ENCODE measurements at places on chromosomes 6 and 20. TPM values are rescaled to one million over a fixed set of nuclear protein-coding genes. Genes with fewer than 3 reads are reported as not detected.

DNA sequence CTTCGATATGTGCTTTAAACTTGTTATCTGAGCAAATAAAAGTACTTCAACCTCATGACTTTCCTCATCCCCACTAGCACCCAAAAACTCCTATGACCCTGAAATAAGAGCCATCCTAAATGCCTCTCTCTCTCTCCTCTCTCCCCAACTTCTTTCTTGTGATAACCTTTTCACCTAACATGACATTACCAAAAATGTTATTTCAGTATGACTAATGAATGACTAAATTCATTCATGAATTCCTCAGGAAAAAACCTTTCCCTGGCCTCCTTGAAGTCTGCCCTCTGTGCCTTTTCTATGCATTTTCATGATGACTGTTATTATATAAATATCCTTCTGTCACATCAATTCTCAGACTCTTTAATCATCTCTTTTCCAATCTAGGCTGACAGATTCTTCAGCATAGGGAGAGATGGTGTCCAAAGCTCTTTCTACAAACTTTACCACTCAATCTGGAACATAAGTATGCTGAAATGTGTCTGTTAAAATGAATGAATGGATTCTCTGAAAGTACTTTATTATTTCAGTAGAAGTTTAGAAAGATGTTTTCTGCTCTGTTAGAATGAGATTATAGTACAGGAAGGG, 114.3 kb upstream of the GGTLC1 start:
- H3K27me3 ChIP-seq = no peaks in the 10 kb centered on the region
- H3K4me3 ChIP-seq = peak overlapping the region; percentile 30
- H3K4me1 ChIP-seq = peaks cover 34% of the 10 kb centered on the region
- H3K36me3 ChIP-seq = no peaks in the 10 kb centered on the region
- H3K27ac ChIP-seq = peak overlapping the region; percentile 14

DNA sequence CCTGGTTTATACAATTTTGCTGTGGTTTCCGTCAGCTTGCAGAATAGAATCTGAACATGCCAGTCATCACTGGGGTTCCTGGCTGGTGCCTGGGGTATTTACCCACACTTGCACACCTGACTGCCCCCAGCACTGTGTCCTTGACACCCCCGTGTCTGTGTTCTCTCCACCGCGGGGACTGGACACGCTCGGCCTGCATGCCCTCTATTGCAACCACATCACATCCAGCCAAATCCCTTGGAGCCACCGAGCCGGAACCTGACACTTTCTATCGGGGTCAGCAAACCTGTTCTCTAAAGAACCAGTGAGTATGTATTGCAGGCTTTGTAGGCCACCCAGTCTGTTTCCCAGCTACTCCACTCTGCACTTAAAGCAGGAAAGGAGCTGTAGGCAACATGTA, 527.5 kb downstream of the PRKN start:
- no peak overlapping the region for H3K4me3 ChIP-seq
- no peaks in the 10 kb centered on the region for H3K36me3 ChIP-seq
- H3K27ac ChIP-seq = no peak overlapping the region
- no peak for DNase-seq
- H3K4me1 ChIP-seq = no peaks in the 10 kb centered on the region

DNA sequence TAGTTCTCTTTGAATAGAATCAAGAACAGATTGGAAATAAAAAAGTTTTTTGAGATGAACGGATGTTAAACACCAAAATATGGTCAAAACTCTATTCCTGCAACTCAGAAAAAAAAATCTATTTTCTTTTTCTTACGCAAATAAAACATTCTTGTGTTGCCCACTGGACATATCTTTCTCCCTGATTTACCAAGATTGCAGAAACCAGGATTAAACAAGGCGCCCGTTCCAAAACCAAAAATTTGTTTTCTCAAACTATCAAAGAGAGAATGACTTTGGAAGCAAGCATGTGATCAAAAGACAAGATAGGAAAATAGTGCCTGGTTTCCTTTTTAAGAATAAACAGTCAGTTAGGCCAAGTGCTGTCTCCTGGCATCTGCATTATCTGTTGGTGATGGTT, 273.1 kb downstream of the CLIC5 start:
- H3K27ac ChIP-seq = peak overlapping the region; percentile 74
- no peak for DNase-seq
- peaks cover 20% of the 10 kb centered on the region for H3K4me1 ChIP-seq
- peaks cover 3% of the 10 kb centered on the region for H3K36me3 ChIP-seq

DNA sequence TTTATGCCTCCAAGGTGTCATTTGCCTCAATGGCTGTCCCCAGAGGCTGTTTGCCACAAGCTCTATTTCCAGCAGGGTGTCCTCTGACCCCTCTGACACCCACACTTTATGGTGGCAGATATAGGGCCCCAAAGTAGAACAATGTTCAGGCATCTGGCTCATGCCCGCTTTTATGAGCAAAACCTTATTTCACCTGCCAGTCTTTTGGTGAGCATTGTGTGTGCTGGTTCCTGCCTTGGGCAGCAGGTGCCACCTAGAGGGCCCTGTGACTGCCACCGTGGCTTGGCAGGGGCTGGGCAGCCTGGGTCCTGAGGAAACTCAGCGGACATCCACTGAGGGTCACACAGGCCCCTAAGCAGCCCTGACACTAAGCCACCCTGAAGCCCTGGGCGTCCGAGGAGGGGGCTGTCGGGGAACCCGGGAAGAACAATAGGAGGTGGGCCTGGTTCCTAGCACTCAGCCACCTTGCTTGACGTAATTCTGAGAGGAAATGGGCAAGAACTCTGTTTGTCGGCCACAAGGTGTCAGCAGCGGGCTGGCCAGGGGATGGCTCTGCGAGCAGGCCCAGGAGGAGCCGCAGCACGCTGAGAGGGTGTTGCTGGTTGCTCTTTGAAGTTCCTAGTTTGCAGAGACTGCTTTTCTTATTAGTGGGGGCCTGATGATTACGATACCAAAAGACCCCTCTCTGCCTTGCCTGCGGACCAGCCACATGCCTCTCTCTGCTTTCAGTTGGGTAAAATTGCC, 148.9 kb downstream of the SCML4 start:
- H3K4me1 ChIP-seq = peaks cover 15% of the 10 kb centered on the region
- no peak overlapping the region for H3K4me3 ChIP-seq
- DNase-seq = peak; percentile 88
- no peaks in the 10 kb centered on the region for H3K27me3 ChIP-seq
- no peaks in the 10 kb centered on the region for H3K36me3 ChIP-seq

GRCh38 chr6:146948790-146949342, 255.4 kb upstream of the STXBP5 start:
- no peak overlapping the region for H3K4me3 ChIP-seq
- no peak overlapping the region for H3K27ac ChIP-seq
- no peaks in the 10 kb centered on the region for H3K27me3 ChIP-seq
- peaks cover 11% of the 10 kb centered on the region for H3K4me1 ChIP-seq
- no peak for DNase-seq

DNA sequence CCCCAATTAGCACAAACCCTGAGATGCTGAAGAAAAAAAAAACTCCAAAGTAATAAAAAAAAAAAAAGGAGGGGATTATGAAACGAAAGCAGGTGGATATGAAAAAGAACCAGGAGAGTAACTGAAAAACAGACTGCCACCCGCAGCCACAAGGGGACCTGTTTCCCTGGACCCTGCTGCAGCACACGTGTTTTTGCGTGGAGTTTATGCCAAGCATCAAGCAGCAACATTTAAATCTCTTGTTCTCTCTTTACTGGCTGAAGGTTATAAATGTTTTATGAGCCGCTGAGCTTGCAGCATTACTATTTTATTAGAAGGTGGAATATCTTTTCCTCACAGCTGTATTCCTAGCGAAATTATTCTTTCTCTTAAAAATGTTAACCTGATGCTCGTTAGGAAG, 131.6 kb upstream of the OLIG3 start:
- H3K4me3 ChIP-seq = no peak overlapping the region
- H3K27me3 ChIP-seq = peaks cover 23% of the 10 kb centered on the region
- no peak overlapping the region for H3K27ac ChIP-seq

The METTL24 gene
- total RNA-seq = not detected

The MOXD1 gene
- not detected for total RNA-seq

DNA sequence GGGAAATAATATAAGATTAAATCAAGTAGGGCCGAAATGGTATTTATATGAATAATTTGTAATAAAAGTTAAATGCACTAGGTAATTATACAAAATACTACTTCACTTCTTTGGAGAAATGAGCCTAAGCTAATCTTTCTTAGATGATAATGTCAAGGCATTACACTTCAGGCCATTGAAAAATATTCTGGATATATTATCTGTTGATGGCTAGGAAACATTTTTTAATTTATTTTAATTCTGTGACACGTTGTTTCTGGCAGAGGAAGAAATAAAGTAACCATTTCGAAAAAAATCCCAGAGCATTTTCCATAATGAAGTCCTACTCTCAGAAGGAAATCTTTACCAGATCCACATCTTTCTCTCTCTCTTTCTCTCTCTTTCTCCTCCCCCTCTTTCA, 133.9 kb downstream of the MMUT start:
- H3K27ac ChIP-seq = no peak overlapping the region
- DNase-seq = no peak
- H3K4me1 ChIP-seq = no peaks in the 10 kb centered on the region
- H3K27me3 ChIP-seq = no peaks in the 10 kb centered on the region
- no peak overlapping the region for H3K4me3 ChIP-seq

DNA sequence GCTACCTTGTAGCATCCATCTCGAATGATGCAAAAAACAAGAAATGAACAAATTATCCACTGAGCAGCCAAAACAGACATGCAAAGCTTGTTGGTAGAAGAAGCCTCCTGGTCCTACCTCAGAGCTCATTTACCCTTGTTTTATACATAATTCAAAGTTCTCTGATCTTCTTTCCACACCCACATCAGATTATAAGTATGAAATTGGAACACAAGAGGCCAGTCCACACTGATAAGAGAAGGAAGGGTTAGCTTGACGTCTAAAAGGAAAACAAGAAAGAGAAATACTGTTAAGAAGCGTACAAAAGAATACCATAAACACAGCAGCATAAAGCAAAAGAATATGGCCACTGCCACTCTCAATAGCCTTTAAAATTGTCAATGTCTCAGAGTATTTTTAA, 49.7 kb downstream of the FAM83B start:
- DNase-seq = no peak
- no peak overlapping the region for H3K4me3 ChIP-seq
- H3K27me3 ChIP-seq = no peaks in the 10 kb centered on the region
- no peak overlapping the region for H3K27ac ChIP-seq
- H3K36me3 ChIP-seq = no peaks in the 10 kb centered on the region
- H3K4me1 ChIP-seq = no peaks in the 10 kb centered on the region

DNA sequence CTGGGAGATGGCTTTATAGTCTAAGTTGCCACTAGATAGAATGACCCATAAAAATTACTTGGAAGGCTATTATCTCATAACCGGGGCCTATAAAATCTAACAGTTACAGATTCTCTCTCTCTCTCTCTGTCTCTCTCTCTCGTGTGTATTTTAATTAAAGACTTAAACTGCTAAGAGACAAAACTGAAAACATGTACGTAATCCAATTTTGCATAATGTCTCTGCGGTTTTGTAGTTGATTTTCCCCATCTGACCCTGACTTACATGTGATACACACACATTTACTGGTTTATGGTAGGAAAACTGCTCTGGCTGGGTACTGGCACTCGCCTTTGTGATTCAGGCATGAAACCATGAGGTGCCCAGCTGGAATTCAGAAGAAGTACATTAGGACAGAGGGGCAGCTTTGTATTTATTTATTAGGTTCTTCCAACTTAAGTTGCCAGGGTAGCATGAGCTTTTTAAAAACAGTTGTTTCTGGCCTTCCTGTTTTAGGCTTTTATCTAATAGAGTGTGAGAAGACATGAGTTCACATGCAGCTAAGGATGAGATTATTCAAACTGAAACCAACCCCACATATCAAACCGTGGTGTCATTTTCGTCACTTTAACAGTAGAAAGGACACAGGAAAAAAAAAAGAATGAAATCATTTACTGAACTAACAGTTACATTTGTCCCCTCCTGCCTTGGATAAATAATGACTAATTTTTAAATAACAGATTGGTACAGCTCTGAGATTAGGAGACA, 182.5 kb downstream of the GMPR start:
- DNase-seq = no peak
- no peaks in the 10 kb centered on the region for H3K36me3 ChIP-seq
- H3K4me1 ChIP-seq = peaks cover 50% of the 10 kb centered on the region
- peak overlapping the region; percentile 97 for H3K27ac ChIP-seq

GRCh38 chr6:42158631-42159030, 14.5 kb upstream of the GUCA1A start:
- no peak overlapping the region for H3K27ac ChIP-seq
- peaks cover 16% of the 10 kb centered on the region for H3K27me3 ChIP-seq

The RAB23 gene
- 1.7 TPM for total RNA-seq

GRCh38 chr20:32963176-32963575, 41.1 kb downstream of the SUN5 start:
- H3K4me1 ChIP-seq = peaks cover 20% of the 10 kb centered on the region
- no peaks in the 10 kb centered on the region for H3K36me3 ChIP-seq
- H3K27ac ChIP-seq = no peak overlapping the region
- H3K27me3 ChIP-seq = no peaks in the 10 kb centered on the region
- H3K4me3 ChIP-seq = no peak overlapping the region

DNA sequence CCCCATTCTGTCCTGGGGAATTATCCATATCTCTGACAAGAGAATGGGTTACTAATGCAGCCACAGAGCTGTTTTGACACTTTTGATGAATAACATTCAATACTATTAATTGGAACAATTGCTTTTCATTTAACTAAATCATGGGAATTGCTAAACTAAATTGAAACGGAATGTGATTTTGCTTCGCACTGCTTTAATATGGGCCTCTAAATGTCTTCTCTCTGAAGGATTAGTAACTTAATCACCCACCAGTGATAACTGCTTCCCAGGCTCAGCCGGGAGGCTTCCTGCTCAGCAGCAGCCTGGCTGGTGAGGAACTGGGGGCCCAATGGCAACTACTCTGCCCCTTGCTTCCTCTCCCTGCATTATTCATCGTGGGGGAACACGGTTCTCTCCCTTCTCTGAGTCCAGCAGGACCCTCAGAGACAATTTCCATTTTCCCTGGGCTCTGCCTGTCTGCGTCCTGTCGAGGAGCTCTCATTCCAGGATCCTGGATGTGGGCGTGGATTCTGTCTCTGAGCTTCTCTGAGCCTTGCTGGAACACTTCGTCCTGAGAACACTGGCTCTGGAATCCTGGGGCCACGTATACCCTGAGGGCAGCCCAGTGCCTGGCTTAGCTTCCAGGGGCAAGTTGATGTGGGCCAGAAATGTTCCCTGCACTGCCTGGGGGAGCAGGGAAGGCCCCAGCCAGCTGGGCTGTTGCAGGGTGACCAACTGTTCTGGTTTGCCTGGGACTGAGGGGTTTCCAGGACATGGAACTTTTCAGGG, 308.9 kb downstream of the DHX35 start:
- no peak overlapping the region for H3K4me3 ChIP-seq
- no peaks in the 10 kb centered on the region for H3K4me1 ChIP-seq
- no peak for DNase-seq
- H3K36me3 ChIP-seq = no peaks in the 10 kb centered on the region
- H3K27ac ChIP-seq = no peak overlapping the region

GRCh38 chr6:165653196-165653595, 9.8 kb downstream of the PDE10A start:
- DNase-seq = no peak
- no peak overlapping the region for H3K4me3 ChIP-seq
- H3K4me1 ChIP-seq = no peaks in the 10 kb centered on the region
- no peaks in the 10 kb centered on the region for H3K36me3 ChIP-seq
- no peaks in the 10 kb centered on the region for H3K27me3 ChIP-seq

Data from natural killer cell treated with Interleukin-12 subunit alpha and Interleukin-12 subunit beta and Interleukin-15 and Interleukin-18, amount 100 ng/mL, for 72 hours (primary cell).